ENCODE measurements at places on chromosomes 1 and 21.

GRCh38 chr1:150513351-150513791 is 2.2 kb upstream of the FALEC start:
- no peak for DNase-seq

- no peak for DNase-seq
These were observed 35.6 kb upstream of the USH2A start for GRCh38 chr1:216458812-216459211.

DNA sequence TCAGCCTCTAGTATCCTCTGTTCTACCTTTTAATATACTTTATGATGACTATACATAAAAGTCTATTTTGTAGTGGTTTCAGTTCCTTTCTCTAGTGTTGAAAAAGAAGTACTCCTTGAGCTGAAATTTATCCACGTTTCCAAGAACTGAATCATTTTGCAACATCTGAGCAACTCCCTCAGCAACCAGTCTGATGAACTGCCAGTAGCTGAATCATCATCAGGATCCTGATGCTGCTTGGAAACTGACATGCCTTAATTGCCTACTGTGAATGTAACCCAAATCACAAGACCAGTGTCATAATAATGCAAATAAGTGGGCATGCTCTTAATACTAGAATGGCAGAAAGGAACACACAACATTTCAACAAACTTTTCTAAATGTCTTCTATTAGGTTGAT is 103.3 kb downstream of the CYYR1 start:
- no peak for DNase-seq

DNA sequence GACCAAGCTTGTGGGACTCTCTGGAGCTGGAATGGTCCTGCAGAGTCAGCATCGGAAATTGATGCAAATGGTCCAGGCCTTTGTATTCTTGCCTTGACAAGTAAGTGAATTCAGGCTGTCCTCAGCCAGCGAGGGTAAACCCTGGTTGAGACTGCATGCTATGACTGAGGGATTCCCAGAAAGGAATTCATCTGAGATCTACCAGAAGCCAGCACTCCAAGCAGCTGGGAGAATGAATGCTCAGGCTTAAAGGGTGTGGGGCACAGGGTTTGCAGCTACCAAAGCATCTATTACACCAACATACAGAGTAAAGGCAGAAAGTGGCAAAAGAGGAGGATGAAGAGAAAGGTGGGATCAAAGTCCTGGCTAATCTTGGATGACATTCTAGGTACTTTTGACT is 257.0 kb upstream of the LYPLAL1 start:
- DNase-seq = no peak

- no peak for DNase-seq
These were observed 37.9 kb upstream of the EDEM3 start for GRCh38 chr1:184792450-184792969.

GRCh38 chr1:63921359-63921758 is 147.5 kb downstream of the ROR1 start:
- no peak for DNase-seq

DNA sequence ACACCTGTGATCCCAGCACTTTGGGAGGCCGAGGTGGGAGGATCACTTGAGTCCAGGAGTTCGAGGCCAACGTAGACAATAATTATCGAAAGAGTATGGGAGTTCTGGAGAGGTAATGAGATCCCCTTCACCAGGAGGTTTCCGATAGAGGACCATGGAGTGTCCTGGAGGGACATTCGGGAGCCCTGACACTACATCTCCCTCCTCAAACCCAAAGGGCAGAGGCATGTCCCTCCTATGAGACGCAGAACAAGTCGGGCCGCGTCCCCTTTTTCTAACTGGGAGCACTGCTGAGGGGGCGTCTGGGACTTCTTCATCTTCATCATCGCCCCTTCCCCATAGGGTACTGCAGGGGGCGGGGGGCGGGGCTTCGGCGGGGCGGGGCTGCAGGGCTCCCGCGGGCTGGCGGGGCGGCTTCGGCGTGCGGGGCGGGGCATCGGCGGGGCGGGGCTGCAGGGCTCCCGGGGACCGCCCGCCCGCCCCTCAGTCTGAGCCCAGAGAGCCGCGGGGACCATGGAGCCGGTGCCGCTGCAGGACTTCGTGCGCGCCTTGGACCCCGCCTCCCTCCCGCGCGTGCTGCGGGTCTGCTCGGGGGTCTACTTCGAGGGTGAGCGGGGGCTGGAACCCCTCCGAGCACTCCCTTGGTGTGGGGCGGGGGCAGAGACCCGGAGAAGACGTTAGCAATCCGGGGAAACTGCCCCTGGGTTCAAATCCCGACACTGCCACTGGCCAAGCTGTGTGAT is at the start of gene THEMIS2:
Gene THEMIS2, plus strand, starts transcription at position 486 of the 743 bp plus-strand sequence. Its CDS starts 28 bp downstream, at position 514.
- peak; percentile 12 for DNase-seq

GRCh38 chr1:205261946-205262691 is 34.4 kb downstream of the TMCC2 start:
- DNase-seq = no peak

DNA sequence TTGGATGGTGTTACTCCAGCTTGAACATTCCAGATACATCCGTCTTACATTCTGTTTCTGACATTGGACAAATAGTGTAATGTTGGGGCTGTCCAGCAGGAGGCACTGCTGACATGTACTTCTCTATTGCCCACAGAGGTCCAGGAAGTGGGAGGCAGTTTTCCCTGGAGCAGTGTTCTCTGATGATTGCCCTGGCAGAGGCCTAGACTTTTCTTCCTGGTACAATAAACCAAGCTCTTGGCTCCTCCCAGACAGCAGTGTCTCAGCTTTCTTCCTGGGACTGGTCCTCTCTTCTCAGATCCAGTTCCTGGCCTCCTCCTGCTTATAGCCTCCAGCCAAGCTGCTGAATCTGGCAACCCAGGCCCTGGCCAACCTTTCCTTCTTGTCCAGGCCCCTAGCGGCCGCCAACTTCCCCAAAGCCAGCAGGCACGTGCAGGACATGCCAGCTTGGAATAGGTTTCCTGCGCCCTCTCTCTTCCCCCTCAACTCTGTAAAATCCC is 14.9 kb upstream of the IFNLR1 start:
- peak; percentile 70 for DNase-seq

- DNase-seq = no peak
These were observed 17.2 kb downstream of the SYT2 start for GRCh38 chr1:202692959-202693555.

GRCh38 chr1:182656842-182657397 is 27.5 kb downstream of the RGS8 start:
- no peak for DNase-seq

DNA sequence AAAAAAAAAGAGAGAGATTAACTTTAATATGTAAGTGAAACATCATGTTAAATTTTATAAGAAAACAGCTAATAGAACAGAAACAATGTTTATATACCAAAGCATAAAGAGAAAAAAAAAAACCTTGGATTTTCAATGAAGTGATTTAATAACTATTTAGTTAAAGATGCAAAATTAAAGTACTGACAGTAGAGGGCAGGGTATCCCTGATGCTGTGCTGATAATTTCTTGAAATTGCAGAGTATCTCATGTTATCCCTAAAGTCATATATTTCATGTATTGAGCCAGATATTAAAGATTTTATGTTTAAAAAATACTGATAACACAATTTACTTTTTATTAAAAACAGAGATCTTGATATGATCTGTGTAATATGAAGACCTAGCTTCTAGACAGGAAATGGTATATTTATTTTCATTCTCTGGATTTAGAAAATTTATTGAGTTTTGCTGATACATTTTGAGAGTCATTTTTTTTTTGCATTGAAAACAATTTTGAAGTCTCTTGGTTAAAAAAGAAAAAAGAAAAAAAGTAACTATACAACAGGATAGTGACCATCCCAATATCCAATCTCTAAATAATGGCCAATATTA is 273.2 kb downstream of the USP25 start:
- DNase-seq = no peak

DNA sequence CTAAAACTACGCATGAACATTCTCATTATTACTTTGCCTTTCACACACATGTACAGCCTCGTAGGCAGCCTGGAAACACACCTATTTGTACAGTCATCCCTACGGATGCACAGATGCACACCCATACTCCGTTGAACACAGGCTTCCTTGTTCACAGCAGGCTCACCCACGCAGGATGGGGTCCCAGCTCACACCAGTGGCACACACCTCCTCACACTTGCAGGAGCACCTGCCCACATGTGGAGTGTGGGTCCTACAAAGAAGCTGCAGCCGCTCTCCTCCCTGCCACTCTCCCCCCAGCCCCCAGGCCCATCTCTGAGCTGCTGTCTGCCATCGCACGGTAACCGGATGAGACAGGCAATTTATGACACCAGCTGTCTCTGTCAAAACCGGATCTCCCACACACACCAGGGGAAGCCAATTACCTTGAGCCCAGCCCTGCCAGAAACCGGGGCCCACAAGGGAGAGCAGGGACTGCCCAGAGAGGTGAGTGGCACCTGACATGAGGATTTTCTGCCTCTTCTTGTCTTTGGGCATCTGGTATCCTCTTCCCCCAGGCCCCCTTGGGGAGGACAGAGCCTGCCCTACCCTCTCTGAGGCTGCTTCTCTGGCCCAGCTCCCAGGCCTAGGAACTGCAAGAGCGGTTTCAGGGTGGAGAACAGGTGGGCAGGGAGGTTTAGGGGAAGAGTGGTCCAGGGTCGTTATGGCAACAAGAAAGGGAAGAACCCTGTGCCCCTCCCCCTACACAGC is 175.4 kb downstream of the IGSF21 start:
- DNase-seq = peak; percentile 87

DNA sequence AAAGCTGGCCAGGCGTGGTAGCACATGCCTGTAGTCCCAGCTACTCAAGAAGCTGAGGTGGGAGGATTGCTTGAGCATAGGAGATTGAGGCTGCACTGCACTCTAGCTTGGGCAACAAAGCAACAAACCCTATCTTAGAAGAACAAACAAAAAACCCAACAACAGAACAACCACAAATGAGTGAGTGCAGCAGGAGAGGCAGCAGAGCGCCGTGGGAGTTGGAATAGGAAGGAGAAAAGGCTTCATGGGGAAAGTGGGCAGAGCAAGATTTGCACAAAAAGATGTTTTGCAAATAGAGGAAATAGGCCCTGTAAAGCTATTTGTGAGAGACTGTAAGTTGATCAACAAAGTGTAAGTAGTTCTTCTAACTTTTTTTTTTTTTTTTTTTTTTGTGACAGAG is 19.6 kb downstream of the SMAP2 start:
- DNase-seq = no peak

DNA sequence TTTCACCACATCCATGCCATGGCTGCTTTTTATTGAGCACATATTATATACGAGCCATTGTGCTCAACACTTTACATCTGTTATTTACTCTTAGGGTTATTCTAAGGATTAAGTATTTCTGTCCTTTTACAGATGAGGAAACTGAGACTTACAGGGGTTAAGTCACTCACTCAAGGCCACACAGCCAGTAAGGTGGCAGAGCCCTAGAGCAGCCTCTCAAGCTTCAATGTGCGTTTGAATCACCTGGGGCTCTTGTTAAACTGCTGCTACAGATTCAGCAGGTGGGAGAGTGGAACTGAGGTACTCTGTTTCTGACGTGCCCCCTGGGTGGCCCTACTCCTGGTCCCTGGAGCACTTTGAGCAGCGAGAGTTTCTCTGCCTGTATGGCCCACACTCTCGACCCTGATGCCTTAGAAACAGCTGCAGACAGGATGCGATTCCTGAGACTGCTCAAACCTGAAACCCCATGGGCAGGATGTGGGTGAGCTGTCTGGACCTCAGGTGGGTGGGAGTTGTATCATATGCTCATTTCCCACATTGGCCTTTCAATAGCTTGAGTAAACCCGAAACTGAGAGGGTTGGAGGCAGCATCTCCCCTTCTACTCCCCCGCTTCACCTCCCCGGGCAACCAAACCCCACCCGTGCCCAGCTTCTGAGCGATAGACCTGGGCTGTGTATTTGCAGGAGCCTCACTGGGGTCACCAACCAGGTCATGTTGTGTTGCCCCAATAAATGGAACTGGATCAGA is 59.3 kb downstream of the MAN1C1 start:
- no peak for DNase-seq
